ENCODE measurements at places on chromosomes 11 and 22. TPM values are rescaled to one million over a fixed set of nuclear protein-coding genes. Genes with fewer than 3 reads are reported as not detected.

CCDC15 gene
- 4.2 TPM for total RNA-seq

DNA sequence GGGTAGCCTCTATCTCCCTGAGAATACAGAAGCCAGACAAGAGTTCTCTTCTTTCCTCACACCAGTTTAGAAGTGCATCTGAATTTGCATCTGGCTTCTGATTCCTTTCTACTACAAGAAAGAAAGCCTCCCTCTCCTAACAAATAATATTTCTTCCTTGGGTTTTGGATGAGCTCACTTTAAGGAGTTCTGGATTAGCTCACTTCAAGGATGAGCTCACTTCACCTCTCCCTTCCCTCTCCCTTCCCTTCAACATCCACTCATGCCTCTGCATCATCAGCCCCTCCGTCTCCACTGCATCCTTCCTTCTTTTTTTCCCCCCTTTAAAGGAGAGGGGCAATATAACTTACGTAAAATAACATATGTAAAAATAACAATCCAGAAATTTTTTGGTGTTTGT, 1.6 kb upstream of the MTNR1B start:
- DNase-seq, result no peak

- no peak for DNase-seq
These were observed 29.7 kb upstream of the TIMP3 start for GRCh38 chr22:32771756-32772155.

CRYBA4 gene
- not detected for total RNA-seq

CYB5R3 gene
- 122 TPM for total RNA-seq

DNA sequence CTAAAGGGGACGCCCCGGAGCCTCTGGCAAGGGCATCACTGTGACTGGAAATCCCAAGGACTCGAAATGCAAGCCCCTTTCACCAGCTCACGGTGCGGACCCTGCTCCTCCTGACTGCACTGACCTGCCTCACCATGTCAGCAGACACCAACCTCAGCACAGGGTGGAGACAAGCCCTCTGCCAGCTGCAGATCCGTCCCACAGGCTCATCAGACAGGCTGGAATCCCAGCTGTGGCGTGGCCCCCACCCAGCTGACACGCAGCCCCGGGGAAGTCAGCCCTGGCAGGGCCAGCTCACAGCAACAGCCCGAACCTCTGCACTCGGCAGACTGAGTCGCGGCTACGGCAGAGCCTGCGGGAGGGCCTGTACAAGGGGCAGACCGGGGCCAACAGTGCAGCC, 36.8 kb downstream of the BRD1 start:
- DNase-seq, result no peak

Measured in lower leg skin (tissue), 4 donors.